ENCODE measurements at places on chromosomes 16 and 17.
A peak's percentile ranks its signal among the peaks of the same experiment; 100 is the strongest.

DNA sequence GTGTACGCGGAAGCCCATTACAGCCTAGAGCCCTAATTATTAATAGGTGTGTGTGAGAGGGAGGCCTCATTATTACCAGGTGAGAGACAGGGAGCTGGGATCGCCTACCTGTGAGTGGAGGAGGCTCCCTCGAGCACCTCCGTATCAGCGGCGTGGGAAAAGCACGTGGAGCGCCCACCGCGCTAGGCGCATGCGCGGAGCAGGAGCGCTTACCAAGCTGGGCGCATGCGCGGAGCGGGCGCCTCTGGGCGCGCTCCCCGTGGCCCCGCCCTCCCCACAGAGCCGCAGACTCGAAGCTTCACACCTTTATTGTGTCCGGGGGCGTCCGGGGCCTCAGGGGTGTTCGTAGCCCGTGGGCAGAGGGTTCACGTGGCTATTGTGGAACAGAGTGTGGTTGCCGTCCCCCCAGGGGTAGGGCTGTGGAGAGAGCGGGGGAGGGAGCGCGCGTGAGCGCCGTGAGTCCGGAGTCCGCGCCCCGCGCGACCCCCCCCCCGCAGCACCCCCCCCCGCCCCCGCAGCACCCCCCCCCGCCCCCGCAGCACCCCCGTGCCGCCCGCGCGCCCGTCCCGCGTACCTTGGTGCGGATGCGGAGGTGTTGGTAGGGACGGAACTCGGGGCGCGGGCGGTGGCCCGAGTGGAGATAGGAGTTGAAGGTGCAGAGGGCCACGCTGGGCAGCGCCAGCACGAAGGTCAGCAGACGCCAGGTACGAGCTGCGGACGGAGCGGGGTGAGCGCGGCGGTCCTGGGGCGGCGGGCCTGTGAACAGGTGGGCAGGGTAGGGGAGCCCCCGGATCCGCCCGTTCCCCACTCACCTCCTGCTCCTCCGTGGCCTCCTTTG is 500 bp downstream of the COX6A2 start:
- DNase-seq = no peak

GRCh38 chr17:7959503-7960253 is 27.7 kb downstream of the CNTROB start:
- DNase-seq = no peak

GRCh38 chr16:57748596-57748995 is 13.0 kb downstream of the KATNB1 start:
- DNase-seq = no peak

GRCh38 chr16:89352091-89352681 is 134.7 kb downstream of the ZNF778 start:
- DNase-seq = no peak

DNA sequence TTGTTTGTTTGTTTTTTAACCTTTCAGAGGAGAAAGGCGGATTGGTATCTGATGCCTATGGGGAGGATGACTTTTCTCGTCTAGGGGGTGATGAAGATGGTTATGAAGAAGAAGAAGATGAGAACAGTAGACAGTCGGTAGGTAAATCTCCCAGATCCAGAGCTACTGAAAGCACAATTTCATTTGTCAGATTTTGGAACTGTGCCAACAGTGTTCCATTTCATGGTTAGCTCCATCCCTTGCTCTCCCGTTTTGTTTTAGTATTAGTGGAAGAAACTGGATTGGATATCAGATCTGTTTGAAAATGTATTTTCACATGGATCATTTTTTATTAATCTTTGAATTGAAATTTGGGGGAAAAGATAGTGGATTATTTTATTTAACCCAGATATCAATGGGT is 1.4 kb downstream of the SAP30BP start:
- DNase-seq = no peak

DNA sequence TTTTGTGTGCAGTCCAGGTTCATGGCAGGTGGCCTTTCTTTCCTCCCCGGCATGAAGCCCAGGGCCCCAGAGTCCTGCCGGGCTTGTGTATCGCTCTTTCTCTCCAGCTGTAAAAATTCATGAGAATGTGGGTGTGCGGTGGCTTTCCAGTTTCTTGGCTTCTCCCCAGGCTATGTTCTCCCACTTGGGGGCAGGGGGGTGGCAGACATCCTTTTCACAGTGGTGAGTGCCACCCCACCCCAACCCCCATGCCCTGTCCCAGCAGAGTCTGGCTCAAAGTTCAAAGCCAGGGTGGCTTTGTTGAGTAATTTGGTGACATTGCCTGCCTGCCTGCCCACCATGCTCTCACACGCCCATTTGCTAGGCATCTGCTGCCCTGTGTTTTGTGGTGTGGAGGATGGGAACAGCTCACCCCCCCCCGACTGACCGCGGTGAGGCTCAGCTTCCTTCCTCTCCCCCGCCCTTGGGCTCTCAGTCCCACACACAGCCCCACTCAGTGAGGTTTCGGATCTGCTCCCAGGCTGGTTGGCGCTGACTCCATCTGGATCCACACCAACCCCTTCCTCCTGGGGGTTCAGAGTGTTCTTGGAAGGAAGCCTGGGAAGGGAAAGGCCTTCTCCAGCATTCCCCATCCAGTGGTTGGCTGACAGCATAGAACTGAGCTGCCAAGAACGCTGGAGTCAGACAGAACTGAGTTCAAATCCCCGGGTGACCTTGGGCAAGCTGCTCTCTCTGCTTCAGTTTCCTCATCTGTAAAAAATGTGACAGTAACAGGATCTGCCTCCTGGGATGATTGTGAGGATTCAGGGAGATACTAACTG is 36.0 kb downstream of the CHD9 start:
- DNase-seq = peak; percentile 99

DNA sequence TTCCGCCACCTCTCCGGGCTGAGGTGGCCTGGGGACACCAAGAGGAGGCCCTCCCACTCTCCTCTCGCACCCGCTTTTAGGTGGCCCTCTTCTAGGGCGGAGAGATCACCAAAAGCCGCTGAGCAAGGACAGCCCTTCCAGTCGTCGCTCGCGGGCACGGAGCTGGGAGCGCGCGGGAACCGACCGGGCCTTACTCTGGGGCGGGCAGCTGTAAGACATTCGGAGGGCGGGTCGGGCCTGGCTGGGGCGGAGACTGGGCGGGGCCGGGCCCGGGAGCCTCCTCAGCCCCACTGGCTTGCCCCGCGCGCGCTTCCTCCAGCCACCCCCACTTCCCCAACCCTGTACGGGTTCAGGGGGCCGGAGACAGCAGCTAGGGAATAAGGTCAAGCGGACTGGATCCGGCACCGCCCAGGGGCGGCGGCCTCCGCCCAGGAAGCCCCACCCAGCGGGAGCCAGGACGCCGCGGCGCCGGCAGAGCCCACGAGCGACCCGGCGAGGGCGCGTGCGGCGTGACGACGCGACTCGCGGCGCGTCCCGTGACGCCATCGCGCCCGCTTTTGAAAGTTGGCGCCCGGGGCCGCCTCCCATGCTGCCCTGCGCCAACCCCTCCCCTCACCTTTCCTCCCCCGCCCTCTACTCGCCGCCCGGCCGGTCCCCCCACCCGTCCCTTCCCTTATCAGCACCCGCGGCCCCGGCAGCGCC is 351 bp upstream of the CTCF start:
- DNase-seq = peak; percentile 82

- DNase-seq = no peak
Measured at GRCh38 chr16:80260906-80261311, 279.9 kb upstream of the DYNLRB2 start.

GRCh38 chr16:50665128-50665878 is 15.8 kb downstream of the SNX20 start:
- DNase-seq = peak; percentile 29

GRCh38 chr16:87809150-87809902 is 43.5 kb upstream of the KLHDC4 start:
- DNase-seq = no peak

DNA sequence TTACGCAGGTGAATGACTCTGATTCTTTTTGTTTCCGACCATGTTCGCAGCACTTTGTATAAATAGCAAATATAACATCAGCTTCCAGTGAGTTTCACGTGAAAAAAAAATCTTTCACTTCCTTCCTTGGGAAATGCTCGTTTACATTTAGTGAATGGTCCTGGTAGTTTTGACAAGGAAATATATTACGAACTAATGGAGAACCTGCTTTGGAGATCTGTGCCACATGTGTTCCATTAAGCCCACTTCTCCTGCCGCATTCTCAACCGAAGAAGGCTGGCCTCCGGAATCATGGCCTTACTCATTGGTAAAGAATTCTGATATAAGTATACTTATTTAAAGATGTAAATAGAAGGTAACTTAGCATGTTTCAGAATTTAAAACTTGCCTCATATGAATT is 3.6 kb downstream of the CRAMP1 start:
- DNase-seq = peak; percentile 19

DNA sequence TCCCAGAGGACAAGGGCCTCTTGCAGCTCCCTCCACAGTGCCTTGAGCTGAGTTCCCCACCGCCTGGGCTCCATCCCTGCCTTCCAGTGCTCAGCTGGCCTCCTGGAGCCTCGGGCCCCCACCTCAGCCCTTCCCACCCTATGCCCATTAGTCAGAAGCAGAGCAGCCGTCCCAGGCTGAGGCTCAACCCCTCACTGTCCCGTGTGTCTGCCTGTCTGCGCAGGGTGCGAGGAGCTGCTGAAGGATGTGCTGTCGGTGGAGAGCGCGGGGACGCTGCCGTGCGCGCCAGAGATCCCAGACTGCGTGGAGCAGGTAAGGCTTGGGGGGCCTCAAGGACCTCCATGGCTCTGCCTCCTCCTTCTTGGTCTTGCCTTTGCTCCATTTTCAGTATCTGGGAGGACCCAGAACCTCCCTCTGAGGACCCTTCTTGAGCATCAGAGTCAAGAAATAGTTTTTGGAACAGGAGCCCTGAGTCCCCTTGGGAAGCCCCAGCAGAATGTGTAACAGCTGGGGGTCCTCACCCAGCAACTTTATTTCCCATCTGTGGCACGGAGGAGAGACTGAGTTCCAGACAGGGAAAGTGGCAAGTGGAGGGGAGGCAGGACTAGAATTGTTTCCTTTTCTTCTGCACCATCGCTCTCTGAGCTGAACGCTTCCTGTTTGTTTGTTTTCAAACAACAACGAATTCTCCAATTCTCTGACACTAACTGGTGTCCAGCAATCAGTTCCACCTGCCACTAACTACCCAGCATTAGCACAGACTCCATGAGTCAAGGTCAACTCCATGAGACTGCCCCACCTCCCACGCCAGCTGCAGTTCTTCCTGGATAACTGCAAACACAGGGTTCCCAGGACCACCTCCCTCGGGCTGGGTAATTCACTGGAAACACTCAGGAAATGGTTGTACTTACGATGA is 42.6 kb downstream of the RAB11FIP4 start:
- DNase-seq = no peak

All from HFF-Myc (cell line).